Stimulated activated CD4-positive, alpha-beta T cell treated with anti-CD3 and anti-CD28 coated beads, Interleukin-2, amount 100 ng/mL, for 48 hours (primary cell): ENCODE measurements at places on chromosomes 4 and X.

GRCh38 chr4:132839070-132839469 is 310.0 kb upstream of the PCDH10 start:
- DNase-seq, result no peak

DNA sequence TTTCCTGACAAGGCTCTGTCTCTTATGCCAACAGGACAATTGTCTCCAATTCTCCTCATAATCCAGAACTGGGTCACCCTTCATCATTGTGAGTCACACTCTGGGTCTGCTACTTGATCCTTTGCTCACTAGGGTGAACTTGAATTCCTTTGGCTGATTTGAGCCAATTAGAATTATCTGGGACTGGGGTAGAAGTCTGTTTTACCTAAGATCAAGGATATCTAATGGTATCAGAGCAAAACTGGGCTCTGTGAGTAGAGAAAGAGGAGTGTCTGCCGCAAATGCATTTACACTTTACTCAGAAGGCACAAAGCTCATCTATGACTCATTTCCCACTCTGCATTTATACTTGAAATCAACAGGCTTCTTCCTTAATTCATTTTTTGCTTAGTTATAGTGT is 72.6 kb downstream of the PITX2 start:
- DNase-seq, result no peak

DNA sequence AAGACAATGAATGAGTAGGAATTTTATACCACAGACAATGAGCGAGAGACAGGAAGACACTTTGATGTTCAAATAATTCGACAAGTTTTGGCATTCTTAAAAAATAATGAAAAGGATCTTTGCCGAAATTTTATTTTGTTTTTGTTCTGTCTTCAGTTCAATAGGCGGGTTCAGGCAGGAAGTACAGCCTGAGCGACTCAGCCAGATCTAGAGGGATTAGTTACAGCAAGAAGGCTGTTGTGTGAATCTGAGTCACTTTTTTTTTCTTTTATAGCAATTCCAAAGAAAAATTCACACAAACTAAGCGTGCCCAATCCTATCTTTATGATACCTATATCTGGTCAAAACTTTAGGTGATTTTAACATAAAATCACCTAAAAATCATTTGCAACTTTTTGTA is 505.4 kb upstream of the FAM241A start:
- no peak for DNase-seq

DNA sequence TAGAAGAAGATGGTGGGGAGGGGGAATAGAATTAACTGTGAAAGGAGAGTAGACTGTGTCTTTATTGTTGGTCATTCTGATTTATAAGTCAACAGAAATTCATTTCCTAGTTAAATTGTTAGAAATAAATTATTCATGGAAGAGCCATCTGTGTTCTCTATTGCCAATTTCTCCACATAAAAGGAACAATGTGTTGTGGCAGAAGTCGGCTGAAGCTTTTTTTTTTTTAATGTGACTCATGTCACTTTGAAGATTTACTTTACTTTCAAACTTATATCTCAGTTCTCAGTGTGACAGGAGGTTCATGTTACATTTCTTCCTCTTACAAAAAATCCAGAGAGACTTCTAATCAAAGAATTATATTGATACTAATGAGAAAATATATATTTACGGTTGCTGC is 60.5 kb downstream of the CPE start:
- no peak for DNase-seq

DNA sequence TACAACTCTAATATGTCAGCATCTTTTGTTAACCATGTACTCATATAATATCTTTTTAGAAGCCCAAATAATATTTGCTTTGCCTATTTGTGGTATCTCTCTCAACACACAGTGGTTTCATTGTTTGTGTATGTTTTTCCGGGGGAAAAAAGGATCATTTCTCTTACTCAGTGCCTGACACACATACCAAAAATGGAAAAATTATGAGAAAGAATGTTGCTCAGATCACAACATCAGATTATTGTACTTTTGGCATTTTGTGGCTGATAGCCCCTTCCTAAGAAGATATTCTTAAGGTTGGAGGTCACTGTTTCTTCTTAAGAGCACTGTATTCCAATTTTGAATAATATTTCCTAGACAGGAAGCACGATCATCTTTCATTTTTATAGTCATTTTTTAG is 93.6 kb downstream of the PDLIM5 start:
- no peak for DNase-seq

- DNase-seq, result no peak
Observed at GRCh38 chr4:1516881-1517480, 110.7 kb upstream of the NKX1-1 start.

GRCh38 chr4:94934201-94934600 is 176.4 kb downstream of the BMPR1B start:
- DNase-seq, result no peak

- DNase-seq, result no peak
Observed at GRCh38 chr4:97235521-97235920, 907.8 kb downstream of the STPG2 start.

- DNase-seq, result no peak
Observed at GRCh38 chr4:126742048-126742447, 890.7 kb upstream of the INTU start.
